Right kidney (tissue), 9 donors: ENCODE measurements at places on chromosomes 11 and 22.

- DNase-seq = no peak
These were observed 19.2 kb upstream of the SLC5A12 start for GRCh38 chr11:26741036-26741435.

GRCh38 chr11:43419460-43419859 lies 60.7 kb downstream of the TTC17 start:
- DNase-seq = no peak

DNA sequence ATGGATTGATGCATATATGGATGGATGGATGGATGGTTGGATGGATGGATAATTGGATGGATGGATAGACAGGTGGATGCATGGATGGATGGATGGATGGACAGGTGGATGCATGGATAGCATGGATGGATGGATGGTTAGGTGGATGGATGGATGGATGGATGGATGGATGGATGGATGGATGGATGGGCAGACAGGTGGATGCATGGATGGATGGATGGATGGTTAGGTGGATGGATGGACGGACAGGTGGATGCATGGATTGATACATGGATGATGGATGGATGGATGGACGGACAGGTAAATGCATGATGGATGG lies 52.5 kb downstream of the MACROD1 start:
- DNase-seq = no peak

DNA sequence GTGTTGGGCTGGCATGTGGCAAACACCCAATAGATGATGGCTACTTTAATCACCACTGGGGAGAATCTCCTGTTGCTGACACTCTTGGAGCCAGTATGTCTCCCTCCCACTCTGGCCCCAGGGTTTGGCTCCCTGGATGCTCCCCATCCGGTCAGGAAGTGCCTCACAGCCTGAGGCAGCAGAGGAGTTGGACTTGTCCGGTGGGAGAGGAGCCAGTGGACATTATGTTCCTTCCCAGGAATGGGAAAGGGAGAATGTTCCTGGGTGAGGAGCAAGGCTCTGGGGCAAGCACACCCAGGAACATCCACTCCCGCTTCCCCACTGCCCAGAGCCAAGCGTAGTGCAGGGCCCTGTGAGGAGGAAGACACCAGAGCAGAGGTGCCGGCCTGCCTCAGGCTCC lies 84.6 kb upstream of the NAV2 start:
- DNase-seq = no peak

DNA sequence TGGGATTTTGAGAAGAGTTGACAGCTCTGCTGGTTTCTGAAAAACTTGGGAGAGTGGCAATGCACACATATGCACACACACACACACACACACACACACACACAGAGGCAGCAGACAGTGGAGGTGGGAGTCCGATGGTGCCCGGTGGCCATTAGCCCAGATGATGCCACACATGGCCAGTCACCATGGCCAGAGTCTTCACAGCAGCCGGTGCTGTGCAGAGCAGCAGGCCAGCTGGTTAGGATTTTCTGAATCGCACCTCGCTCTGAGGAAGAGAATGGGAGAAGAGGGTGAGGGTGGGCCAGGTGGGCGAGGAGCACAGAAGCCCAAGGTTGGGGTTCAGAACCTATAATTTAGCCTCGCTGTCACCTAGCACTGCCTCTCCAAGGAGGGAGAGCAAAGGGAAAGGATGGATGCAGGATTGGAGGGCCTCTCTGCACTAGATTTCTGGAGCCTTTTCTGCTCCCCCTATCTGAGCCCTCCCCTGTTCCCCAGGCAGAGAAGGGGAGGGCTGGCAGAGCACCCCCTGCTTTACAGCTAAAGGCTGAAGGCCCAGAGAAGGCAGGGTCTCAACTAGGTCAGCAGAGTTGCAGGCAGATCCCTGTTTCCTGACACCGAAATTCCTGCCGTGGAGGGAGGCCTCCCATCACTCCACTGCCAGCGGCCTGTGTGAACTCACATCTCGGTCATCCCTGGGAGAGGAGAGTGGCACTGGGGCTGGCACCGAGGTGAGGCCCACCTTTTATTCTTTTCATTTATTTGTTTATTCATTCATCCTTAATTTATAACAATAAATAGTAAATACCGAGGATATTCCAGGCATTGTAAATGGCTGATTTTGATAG lies 25.8 kb upstream of the FXYD6 start:
- no peak for DNase-seq

DNA sequence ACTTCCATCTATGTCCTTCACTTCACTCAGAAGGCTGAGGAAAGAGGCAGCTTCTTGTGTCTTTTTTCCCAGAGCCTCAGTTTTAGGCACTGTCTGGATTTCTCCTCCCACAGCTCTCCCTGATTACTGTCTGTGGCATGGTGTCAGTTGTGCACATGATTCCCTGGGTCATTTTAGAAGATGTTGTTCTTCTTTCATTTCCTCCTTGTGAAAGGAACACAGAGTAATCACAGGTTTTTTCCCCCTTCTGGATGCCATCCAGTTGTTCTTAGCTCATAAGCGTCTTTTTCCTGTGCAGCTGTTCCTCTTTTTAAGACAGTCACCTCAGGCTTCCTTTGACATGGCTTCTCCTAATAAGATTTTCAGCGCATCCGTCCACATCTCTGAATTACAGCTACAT lies 212.2 kb downstream of the FAM181B start:
- no peak for DNase-seq

GRCh38 chr11:43819926-43820325 lies 60.7 kb upstream of the ALKBH3 start:
- no peak for DNase-seq

- DNase-seq = peak; percentile 48
These were observed 1.7 kb downstream of the RASD2 start for GRCh38 chr22:35542157-35542938.

DNA sequence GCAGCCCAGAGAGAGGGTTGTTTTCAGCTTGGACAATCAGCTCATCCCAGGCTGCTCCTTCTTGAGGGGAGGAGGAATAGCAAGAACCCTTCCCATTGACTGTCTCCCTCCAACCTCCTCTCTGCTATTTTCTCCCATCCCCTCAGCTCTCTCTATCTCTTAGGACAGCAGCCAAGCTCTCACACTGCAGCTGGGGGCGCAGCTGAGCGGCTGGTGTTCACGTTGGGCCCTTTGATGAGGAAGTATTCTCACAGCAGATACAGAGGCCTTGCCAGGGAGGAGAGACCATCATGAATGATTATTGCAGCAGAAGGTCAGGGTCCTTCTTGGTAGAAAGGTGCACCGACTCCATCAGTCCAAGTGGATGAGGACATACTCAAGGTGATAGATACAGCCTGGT lies 26.5 kb upstream of the CADM1 start:
- DNase-seq = no peak

- DNase-seq = no peak
These were observed 13.2 kb downstream of the MYH9 start for GRCh38 chr22:36374603-36375024.

GRCh38 chr11:15097411-15097810 lies 17.3 kb upstream of the INSC start:
- no peak for DNase-seq

- DNase-seq = no peak
These were observed 427.2 kb downstream of the BUD13 start for GRCh38 chr11:116345575-116345974.

GRCh38 chr22:31248965-31249958 lies 37.2 kb downstream of the LIMK2 start:
- DNase-seq = no peak

DNA sequence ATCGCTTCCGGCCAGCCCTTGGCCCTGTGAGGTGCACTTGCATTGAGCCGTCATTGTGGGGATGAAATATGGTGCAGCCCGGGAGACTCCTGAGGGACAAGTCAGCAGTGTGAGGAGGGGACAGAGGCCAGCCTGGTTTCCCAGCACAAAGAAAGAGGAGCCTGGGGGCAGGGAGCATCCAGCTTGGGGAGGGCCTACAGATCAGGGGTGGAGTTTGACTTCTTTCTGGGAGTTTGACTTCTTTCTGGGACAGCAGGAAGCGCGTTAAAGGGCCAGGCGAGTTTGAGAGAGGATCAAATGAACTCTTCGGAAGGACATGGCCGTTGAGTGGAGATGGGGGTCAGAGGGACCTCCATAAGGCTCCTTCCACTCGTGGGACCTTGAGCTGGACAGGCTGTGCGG lies 91.9 kb downstream of the LRRC32 start:
- DNase-seq = peak; percentile 63

GRCh38 chr11:70872955-70873735 lies 379.2 kb downstream of the SHANK2 start:
- DNase-seq = no peak

DNA sequence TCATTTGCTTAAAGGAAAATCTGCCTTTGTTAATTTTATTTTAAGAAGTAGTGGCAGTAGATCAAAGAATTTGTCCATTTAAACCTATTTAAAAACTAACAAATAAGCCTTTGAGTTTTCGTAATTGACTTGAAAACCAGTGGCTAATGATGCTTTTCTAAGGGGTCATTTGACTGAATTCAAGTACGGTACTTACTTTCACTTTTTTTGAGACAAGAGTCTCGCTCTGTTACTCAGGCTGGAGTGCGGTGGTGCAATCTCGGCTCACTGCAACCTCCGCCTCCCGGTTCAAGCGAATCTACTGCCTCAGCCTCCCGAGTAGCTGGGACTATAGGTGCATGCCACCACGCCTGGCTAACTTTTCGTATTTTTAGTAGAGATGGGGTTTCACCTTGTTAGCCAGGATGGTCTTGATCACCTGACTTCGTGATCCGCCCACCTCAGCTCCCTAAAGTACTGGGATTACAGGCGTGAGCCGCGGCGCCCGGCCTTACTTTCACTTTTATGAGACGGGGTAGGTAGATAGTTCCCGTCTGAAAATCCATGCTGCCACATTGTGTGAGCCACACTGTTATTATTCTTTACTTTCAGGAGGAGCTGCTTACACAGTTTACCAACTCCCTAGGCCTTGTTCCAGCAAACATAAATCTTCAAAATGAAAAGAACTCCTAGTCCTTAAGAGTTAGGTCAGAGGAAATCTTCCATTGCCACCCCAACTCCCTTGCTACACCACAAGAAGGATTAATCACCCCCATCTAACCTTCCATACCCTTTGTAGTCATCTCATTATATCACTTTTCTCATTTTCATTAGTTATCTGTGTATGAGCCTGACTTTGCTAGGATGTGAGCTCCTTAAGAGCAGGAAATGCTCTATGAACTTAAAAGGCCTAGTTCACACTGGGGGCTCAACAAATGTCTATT lies 926.6 kb upstream of the CCDC90B start:
- DNase-seq = no peak

DNA sequence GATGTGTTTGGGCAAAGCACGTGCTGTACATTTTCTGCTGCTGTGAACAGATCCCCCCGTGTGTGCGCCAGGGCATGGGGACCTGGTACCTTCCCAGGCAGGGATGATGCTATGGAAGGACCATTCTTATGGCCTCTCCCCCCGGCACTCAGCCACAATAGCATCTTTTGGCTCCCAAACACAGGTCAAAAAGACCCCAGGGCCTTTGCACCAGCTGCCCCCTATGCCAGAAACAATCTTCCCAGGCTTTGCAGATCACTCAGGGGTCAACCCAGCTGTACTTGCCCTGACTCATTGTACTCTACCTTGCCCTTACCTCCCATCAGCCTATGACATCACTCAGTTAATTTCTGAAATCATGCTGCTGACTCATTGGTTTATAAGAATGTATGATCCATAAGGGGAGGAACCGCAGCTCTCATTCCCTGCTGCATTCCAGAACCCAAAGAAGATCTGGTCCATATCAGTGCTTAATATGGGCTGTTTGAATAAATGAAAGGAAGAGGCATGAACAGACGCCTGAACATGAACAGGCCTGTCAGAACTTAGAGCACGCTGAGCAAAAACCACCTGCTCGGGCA lies 100.7 kb downstream of the CELSR1 start:
- DNase-seq = no peak

DNA sequence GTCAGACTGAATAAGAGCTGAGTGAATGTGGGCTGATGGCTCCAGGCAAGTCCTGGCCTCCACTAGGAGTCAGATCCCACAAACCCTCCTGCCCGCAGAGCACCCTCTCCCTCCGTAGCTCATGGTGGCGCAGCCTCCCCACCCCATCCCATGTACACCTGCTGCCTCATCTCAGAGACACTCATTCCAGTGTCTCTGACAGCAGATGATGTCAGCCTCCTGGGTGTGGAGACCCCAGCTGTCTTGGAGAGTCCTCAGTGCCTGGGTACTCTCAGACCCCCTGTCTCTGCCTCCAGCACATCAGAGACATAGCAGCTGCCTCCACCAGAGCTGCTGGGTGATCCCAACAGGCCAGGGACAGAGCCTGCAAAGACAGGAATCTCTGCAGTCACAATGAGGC lies 9.5 kb downstream of the IGLL5 start:
- DNase-seq = no peak

DNA sequence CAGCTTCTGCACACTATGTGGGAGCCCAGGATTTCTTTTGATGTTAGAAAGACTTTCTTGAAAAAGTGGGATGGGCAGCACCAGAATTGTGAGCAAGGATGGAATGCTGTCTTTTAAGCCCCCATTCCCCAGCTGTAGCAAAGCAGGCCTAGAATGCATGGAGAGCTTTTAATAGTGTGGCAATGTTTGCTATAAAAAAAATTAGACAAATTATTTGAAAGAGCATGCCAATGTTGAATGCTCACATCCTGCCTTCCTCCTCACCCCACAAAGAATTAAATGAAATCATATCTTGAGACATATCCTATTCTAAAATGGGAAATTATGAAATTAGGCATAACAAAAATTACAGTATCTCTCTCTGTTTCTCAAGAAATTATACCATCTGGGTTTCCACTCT lies 154.7 kb downstream of the C11orf91 start:
- DNase-seq = no peak

DNA sequence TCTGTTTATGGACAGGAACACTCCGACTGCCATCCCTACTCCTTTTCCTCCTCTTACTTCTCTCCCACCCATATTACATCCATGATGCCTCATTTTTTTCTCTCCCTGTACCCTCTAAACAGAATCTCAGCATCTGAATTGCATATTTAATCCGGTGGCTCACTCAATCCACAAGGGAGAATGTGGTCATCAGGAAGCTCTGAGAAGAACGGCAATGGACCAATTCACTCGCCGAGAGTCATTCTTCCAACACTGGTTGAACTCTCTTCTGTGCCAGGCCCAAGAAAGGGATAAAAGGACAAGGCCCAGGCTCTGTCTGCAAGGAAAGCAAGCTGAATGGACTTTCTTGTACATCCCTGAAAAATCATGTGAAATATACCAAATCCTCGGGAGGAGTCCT lies 15.9 kb downstream of the MAP6 start:
- DNase-seq = no peak
